ENCODE measurements at places on chromosomes 3 and 15. TPM values are rescaled to one million over a fixed set of nuclear protein-coding genes. Genes with fewer than 3 reads are reported as not detected.

LSMEM2 gene
- 2.0 TPM for total RNA-seq

CHMP2B gene
- total RNA-seq = 39.1 TPM

CD200R1 gene
- total RNA-seq = 3.2 TPM

HHLA2 gene
- 0.31 TPM for total RNA-seq

CCDC39 gene
- total RNA-seq = 0.58 TPM

TEX55 gene
- not detected for total RNA-seq

BUB1B gene
- 0.67 TPM for total RNA-seq

ACKR4 gene
- 3.1 TPM for total RNA-seq

GATM gene
- 288 TPM for total RNA-seq

CCR2 gene
- 3.7 TPM for total RNA-seq

VEPH1 gene
- 1.0 TPM for total RNA-seq

KLHL40 gene
- total RNA-seq = 0.13 TPM

ISLR2 gene
- 1.5 TPM for total RNA-seq

ECE2 gene
- not detected for total RNA-seq

ANKRD63 gene
- total RNA-seq = not detected

SLC27A2 gene
- 0.36 TPM for total RNA-seq

RETNLB gene
- not detected for total RNA-seq

SLC22A13 gene
- total RNA-seq = 0.98 TPM

CORO2B gene
- total RNA-seq = 10.2 TPM

KLHL6 gene
- total RNA-seq = 4.7 TPM

RTP3 gene
- total RNA-seq = not detected

HRG gene
- not detected for total RNA-seq

NOP10 gene
- 90.2 TPM for total RNA-seq

ITIH1 gene
- total RNA-seq = not detected

SLC12A1 gene
- total RNA-seq = not detected

CMTM8 gene
- 7.6 TPM for total RNA-seq

WNT5A gene
- 4.7 TPM for total RNA-seq

GRK7 gene
- total RNA-seq = not detected

PRKCD gene
- total RNA-seq = 30.3 TPM

TGM5 gene
- not detected for total RNA-seq

NBEAL2 gene
- 44.0 TPM for total RNA-seq

CHRM5 gene
- 0.18 TPM for total RNA-seq

MME gene
- 296 TPM for total RNA-seq

SI gene
- total RNA-seq = not detected

TMEM108 gene
- 0.67 TPM for total RNA-seq

CLASP2 gene
- 151 TPM for total RNA-seq

MCF2L2 gene
- total RNA-seq = 2.6 TPM

ZBED2 gene
- not detected for total RNA-seq

TMEM62 gene
- total RNA-seq = 24.4 TPM

MITF gene
- total RNA-seq = 26.5 TPM

CCR8 gene
- not detected for total RNA-seq

KY gene
- total RNA-seq = 3.3 TPM
